ENCODE measurements at places on chromosomes 4 and X.

- no peak for DNase-seq
Observed at GRCh38 chr4:38085751-38086150, 125.6 kb downstream of the PTTG2 start.

DNA sequence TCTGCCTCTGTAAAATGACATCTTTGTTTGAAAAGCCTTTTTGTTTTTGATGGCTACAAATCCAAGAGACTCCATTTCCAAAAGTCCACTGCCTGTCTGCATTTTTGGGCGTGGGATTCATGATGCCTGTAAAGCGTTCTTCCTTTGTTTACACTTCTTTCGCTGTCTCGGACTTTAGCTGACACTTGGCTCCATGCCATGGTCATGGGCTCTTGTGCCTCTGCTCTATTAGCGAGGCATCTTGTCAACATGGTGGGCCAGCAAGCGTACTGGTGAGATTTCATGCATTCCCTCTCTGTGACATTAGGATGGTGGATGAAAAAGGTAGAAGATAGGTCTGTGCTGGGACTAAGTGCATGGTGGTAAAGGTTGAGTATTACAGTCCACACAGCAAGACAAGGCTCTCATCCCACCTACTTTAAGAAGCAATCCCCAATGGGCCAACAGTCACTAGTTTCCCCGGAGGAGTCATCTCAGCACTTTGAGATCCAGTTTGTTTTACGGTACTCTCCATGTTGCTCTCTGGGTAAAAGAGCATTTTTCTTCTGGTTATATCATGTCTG is 298.2 kb upstream of the KLF3 start:
- DNase-seq = no peak

- no peak for DNase-seq
Observed at GRCh38 chr4:140710908-140711622, 45.1 kb downstream of the TBC1D9 start.

DNA sequence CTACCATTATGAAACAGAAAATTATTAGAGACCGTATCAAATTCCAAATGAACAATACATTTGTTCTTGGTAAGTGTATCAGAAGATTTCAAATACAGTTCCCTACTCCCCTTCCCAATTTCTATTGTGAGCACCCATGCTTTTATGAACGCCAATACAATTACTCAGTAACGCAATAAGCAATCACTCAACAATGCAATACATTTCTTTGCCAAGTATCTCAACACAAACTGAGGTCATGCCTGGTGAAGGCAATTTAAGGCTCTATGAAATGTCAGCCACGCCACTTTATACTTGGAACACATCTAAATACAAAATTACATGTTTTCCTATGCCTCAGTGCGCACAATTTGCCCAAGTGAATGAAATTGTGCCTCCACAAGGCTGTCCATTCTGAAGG is 712 bp downstream of the PNPLA4 start:
- DNase-seq = no peak

DNA sequence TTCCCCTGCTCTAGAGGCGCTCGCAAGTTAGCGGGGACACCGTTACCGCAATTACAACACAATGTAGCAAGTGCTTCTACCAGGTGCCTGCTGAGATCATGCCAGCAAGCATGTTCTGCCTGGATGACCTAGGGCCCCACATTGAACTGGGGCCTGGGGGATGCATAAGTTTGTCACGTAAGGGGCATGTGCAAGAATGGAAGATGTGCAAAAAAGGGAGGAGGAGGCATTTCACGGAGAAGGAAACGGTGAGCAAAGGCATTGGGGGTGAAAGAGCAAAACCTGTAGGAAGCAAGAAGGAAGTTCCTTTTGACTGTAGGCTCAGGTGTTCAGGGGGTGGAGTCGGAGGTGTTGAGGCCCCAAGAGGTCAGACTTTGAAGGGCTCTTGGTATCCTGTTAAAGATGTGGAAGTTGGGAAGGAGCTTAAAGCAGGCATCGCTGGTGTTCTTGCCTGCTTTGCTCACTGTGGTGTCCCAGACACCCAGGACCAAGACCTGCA is 602 bp upstream of the SCARB2 start:
- no peak for DNase-seq

DNA sequence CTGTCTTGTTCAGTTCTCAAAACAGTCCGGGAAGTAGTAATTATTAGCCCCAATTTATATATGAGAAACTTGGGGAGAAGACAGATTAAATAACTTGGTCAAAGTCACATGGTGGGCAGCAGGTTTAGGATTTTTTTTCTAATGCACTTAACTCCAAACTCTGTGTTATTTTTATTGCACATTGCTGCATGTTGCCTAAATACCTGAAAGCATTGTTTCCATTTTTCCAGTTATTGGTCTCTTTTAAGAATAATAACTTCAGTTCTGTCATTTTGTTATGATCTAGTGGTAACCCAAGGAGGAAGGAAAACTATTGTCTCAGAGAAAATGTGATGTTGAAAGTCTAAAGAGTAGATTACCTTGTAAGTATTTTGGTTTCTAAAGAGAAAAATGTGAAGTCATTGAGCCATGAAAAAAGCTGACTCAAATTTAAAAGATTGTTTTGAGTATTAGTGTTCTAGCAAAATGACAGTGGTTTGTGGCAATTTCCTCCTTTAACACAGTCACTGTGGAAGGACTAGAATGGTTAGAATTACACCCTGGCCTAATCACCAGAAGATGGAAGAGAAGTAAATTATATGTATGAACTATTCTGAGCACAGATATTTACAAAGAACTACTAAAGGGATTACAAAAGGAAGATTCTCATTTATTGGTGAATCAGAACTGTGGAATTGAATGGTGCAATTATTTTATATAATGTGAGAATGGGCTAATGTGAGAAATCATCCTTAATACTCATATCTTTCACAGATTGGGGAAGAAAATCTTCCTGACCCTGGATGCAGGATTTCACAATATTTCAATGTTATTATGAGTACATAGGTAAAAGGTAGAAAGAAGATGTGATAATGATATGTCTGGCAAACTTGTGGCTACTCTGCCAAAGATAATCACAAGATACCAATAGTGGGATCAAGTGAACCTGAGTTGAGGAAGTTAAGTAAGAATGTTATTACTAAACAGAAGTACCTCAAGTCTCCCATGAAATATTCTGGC is 21.7 kb upstream of the CXCL8 start:
- no peak for DNase-seq

DNA sequence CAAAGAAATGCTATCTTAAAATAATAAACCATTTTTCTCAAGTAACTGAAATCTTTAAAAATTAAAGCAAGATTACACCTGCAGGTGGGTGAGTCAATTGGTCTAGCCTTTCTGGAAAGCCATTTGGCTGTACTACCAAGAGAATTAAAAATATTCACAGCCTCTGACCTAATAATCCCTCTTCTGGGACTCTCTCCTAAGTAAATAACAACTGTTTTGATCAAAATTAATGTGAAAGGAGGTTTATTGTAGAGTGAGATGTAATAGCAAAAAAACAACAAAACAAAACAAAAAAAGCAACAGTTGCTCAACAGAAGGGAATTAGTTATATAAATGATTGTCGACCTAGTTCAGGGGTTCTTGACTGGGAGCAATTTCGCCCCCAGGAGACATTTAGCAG is 89.0 kb downstream of the GEMIN8 start:
- no peak for DNase-seq

GRCh38 chrX:20542072-20542471 is 275.4 kb upstream of the RPS6KA3 start:
- no peak for DNase-seq

DNA sequence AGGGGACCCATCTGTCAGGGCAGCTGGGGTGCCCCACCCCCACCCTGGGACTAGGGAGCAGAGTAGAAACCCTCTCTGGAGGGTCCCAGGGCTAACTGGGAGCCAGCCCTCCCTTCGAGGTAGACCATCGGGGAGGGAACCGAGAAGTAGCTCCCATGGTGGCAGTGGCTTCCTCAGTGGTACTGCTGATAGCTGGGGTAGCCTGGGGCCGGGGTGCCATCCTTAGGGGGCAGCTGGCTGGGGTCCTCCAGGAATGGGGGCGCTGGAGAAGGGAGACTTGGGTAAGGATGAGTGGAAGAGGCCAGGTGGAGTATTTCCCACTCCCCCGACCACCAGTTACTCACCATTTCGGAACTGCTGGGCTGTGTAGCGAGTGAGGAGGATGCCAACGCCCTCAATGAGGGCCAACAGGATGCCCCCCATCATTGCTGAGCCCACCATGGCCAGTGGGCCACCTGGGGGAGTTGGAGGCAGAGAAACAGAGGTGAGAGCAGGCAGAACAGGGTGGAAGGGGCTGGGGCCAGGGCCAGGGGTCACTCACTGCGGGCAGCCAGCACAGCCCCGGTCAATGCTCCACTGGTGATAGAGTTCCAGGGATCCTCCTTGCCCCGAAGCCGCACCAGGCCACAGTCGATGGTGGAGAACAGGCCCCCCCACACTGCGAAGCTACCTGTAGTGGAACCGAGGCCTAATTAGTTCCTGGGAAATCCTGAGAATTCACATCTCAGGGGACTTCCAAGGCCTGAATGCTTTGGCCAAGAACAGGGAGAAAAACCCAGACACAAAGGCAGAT is 3.8 kb downstream of the TIMM17B start:
- DNase-seq = no peak

GRCh38 chrX:123881330-123881729 is 21.5 kb downstream of the XIAP start:
- no peak for DNase-seq

DNA sequence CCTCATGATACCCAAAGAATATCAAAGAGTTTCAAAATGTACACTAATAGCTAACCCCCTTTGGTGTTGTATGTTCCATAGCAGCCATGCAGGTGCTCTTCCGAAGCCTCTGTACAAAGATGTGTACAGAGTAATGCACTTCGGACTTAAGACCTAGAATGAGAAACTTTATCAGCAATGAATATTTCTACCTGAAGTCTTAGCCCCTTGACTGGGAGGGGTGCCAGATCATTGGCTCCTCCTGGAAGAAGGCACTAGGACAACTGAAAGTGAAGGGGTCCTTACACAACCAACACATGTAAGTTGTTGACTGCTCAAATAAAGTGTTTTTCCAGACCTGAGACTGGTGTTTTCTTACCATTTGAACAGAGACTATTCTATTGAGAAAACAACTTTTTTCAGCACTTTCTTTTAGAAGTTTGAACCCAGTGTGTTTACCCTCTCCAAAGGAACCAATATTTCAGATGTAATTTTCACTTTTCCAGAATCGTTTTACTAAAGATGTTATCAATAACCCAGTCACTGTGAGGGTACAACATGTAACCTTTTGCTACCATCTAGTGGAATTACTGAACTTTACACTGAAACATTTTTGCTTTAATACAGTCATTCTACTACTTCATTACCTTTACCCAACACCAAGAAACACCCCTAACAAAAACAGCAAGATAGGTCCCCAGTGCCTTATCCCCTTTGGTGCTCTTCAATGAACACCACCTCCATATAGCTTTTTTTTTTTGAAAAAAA is 33.3 kb upstream of the PRDX4 start:
- no peak for DNase-seq

- DNase-seq = no peak
Observed at GRCh38 chrX:701673-702072, 71.1 kb downstream of the SHOX start.

DNA sequence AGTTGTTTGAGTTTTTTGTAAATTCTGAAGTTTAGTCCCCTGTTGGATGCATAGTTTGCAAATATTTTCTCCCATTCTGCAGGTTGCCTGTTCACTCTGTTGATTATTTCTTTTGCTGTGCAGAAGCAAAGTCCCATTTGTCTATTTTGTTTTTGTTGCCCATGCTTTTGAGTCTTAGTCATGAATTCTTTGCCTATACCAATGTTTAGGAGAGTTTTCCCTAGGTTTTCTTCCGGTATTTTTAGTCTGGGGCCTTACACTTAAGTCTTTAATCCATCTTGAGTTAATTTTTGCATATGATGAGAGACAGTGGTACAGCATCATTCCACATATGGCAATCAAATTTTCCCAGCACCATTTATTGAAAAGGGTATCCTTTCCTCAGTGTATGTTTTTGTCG is 405.8 kb upstream of the RPS6KA3 start:
- DNase-seq = no peak
